Activated naive CD8-positive, alpha-beta T cell treated with anti-CD3 and anti-CD28 coated beads, Interleukin-2, amount 50 U/mL, for 16 hours (primary cell): ENCODE measurements at places on chromosomes 11 and 22.
A peak's percentile ranks its signal among the peaks of the same experiment; 100 is the strongest.

DNA sequence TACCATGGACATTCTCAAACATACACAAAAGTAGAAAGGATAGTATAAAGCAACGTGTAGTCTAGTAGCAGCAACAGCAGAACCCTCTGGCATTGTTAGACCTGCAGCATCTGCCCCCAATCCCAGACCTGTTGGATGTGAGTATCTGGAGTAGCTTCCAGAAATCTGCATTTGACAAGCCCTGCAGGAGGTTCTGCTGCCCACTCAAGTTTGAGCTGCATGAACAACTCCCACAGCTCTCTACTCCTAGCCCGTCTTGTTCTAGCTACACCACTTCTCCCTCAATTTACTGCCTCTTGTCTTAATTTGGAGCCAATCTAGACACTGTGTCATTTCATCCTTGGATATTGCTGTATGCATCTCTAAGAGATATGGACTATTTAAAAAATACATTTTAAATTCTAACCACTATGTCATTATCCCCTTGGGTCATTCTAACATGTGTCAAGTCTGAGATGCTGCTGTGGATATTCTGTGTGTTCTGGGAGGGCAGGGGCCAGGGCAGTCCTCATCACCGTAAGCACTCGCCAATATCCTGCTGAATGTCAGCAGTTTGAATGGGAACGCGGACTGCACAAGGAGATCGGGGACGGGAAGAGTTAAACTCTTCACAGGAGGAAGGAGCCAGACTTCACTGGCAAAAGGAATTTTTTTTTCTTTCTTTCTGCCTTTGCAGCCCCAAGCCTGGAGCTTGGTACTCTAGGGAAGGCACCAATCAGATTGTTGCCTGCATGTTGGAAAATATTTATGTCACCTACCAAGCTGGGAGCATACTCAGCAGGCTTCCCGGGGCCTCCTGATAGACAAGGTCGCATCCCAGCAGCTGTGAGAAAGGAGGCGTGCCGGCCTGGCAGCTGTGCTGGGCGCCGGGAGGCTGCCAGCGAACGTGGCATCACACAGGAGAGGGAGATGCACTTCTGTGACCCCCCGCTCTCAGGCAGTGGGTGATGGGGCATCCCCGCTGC lies 429.0 kb downstream of the MIAT start:
- DNase-seq: no peak

DNA sequence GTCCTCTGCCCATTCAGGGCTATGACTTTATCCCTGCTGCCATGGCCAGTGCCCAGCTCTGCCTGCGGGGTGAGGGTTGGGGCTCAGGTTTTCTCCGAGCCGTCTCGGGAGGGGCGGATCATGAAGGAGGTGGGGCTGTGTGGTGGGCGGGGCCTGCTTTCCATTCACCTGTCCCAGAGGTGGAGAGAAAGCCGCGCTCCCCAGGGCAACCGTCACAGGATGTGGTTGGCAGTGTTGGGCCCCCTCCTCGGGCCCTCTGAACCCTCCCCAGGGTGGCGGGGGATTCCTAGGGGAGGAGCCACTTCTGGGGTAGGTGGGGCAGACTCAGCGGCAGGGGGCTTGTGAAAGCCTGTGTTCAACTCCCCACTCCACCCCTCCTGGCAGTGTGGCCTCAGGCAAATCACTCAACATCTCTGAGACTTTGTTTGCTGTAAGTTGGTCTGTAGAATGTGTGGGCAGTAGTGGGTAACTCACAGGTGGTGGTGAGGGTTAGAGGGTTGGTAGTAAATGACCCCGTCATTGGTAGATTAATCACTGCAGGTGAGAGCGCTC lies 50.3 kb downstream of the CD6 start:
- DNase-seq: peak; percentile 72

- no peak for DNase-seq
Observed at GRCh38 chr11:96263238-96263763, 79.7 kb downstream of the MAML2 start.

DNA sequence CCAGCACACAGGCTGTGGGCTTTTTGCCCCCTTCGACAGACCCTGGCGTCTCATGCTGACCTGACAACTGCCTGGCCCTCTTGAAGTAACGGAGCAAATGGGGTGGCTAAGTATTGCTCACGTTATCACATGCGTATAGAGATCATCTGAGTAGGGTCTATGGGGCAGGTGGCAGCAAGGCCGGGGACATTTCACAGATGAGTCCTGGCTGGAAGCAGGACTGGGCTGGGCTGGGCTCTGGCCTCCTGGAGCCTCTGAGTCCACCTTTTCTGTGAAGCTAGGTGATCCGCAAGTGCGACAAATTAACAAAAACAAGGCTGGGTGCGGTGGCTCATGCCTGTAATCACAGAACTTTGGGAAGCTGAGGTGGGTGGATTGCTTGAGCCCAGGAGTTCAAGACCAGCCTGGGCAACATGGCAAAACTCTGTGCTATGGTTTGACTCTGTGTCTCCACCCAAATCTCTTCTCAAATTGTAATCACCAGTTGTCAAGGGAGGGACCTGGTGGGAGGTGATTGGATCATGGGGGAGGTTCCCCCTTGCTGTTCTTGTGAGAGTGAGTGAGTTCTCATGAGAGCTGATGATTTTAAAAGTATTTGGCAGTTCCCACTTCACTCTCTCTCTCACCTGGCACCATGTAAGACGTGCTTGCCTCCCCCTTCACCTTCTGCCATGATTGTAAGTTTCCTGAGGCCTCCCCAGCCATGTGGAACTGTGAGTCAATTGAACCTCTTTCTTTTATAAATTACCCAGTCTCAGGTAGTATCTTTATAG lies 122.0 kb downstream of the MPPED1 start:
- DNase-seq: no peak

GRCh38 chr22:49968831-49969661 lies 8.5 kb downstream of the PIM3 start:
- DNase-seq: no peak

DNA sequence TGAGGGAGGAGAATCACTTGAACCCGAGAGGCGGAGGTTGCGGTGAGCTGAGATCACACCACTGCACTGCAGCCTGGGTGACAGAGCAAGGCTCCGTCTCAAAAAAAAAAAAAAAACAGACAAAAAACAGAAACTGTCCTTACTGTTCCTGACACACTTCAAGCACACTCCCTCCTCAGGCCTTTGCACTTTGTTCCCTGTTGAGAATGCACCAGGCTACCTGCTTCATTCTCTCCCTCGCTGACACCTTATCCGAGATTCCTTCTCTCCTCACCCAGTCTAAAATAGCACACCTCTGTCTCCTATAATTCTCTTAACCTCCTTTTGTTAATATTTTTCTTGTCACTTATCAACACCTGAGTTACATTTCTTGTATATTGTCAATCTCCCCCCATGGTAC lies 32.3 kb upstream of the TECTA start:
- no peak for DNase-seq

DNA sequence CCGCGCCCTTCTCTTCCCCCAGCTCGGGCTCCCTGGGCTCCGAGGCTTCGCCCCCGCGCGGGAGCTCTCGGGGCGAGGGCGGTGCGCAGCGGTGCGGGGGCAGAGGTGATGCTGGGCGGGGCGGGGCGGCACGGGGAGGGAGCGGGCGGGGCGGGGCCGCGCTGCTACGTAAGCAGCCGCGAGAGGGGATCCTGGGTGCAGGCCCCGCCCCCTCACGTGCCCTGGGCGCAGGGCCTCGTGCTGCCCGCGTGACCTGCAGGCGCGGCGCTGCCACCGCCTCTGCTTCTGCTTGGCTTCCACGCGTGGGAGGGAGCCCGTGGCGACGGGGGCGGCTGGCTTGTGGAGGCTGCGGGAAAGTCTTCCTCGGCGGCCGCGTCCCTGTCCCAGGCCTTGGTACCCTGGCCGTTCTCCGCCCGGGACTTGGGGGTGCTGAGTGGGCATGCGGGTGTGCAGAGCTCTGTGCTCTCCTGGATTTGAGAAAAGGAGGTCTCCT lies 132.6 kb upstream of the HSD17B12 start:
- DNase-seq: no peak

DNA sequence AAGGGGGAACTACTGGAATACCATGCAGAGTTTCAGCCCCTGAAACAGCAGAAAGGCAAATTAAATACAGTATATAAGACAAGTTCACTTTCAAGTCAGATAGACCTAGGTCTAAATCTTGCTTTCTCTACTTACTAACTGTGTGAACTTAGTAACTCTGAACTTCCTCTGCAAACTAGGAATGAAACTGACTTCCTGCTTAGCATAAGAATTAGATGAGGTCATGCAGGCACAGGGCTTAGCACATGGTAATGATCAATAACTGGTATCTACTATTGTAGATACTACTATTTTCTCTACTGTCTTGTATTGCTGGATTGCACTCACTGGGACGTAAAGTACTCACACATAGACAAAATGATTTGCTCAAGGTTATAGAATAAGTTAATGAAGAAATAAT lies 51.5 kb upstream of the MTNR1B start:
- no peak for DNase-seq

DNA sequence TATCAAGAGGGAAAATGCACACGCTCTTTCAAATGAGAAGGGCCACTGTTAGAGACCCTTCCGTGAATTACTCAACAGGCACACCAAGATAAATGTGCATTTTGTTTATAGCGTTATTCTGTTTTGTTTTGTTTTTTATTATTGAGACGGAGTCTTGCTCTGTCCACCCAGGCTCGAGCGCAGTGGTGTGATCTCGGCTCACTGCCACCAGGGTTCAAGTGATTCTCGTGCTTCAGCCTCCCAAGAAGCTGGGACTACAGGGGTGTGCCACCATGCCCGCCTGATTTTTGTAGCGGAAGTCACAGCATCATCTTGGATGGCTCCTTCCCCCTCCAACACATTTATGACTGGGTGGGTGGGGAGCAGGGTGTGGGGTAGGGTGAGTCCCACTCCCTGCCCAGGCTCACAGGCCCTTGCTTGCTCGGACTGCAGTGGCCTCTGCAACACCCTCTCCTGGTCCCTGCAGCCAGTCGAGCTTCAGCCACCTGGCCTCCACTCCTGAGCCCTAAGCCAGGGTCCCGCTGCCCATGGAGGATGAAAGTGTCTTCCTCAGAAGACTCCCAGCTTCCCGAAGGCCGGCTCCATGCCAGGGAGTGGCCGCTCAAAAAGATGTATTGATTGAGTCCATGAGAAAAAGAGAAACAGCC lies 68.0 kb downstream of the RTL6 start:
- DNase-seq: no peak
